Smooth muscle cell of the pulmonary artery (primary cell): ENCODE measurements at places on chromosomes 2 and 18. TPM values are rescaled to one million over a fixed set of nuclear protein-coding genes. Genes with fewer than 3 reads are reported as not detected.

The ABCA12 gene
- 0.07 and 0.13 TPM in 2 replicates for total RNA-seq

The COLEC11 gene
- total RNA-seq = 0.50 and 1.4 TPM in 2 replicates

The RGPD8 gene
- total RNA-seq = 23.0 and 25.0 TPM in 2 replicates

The COL4A3 gene
- total RNA-seq = 2.6 and 3.5 TPM in 2 replicates

The MAL gene
- total RNA-seq = not detected in 2 replicates

The CIDEA gene
- 0.13 TPM in 1 of 2 replicates, not detected in the other for total RNA-seq

The SULT1C4 gene
- total RNA-seq = 0.13 and 0.17 TPM in 2 replicates

The SLC25A52 gene
- total RNA-seq = 0.20 and 0.23 TPM in 2 replicates

The MAP3K19 gene
- total RNA-seq = not detected in 2 replicates

The VAMP8 gene
- 0.33 and 0.85 TPM in 2 replicates for total RNA-seq

The GCKR gene
- 7.4 and 8.5 TPM in 2 replicates for total RNA-seq

The SPIRE1 gene
- total RNA-seq = 27.4 and 47.4 TPM in 2 replicates

The LTBP1 gene
- 565 and 1,048 TPM in 2 replicates for total RNA-seq

The NEU2 gene
- total RNA-seq = not detected in 2 replicates

The TTC39C gene
- 13.5 and 13.7 TPM in 2 replicates for total RNA-seq

The FAP gene
- total RNA-seq = 172 and 182 TPM in 2 replicates

The RNASEH1 gene
- 25.1 and 30.5 TPM in 2 replicates for total RNA-seq
